ENCODE measurements at places on chromosomes 2 and 18.

DNA sequence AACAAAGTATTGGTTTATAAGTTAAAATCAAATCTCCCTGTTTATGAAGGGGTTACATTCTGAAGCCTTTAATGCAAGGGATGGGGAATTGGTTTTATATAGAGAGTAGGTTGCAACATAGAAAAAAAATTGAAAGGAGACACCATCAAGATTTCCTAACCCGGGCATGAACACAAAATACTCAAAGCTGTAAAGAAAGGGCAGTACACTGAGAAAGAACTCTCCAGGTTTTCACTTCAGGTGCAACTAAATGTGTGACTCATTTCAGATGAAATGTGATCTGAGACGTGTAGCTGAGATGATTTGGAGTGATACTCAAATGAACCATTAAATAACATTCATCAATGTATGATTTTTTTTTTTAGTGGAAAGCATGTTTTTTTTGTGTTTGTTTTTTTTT is 43.6 kb downstream of the SANBR start:
- DNase-seq = no peak

DNA sequence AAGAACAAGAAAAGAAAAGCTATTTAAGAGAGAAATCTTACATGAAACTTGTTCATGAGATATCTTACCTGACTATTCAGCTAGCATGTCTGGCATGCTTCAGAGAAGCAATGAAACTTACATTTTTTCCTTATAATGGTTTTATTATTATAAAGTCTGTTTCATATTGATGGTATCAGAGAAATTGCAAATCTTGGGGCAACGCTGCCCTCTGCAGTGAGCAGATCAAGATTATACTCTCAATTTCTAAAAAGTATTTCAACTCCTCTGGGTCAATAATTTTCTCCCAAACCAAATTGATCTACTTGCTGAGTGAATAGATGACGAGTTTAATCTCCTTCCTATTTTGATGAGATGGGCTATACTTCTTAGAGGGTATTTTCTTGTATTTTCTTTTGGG is 235.6 kb downstream of the NUP35 start:
- DNase-seq = no peak

GRCh38 chr18:4353853-4354418 is 101.2 kb downstream of the DLGAP1 start:
- no peak for DNase-seq

GRCh38 chr2:72367530-72368225 is 220.0 kb upstream of the CYP26B1 start:
- DNase-seq = no peak

GRCh38 chr18:59005262-59005661 is 134.4 kb upstream of the SEC11C start:
- DNase-seq = no peak

DNA sequence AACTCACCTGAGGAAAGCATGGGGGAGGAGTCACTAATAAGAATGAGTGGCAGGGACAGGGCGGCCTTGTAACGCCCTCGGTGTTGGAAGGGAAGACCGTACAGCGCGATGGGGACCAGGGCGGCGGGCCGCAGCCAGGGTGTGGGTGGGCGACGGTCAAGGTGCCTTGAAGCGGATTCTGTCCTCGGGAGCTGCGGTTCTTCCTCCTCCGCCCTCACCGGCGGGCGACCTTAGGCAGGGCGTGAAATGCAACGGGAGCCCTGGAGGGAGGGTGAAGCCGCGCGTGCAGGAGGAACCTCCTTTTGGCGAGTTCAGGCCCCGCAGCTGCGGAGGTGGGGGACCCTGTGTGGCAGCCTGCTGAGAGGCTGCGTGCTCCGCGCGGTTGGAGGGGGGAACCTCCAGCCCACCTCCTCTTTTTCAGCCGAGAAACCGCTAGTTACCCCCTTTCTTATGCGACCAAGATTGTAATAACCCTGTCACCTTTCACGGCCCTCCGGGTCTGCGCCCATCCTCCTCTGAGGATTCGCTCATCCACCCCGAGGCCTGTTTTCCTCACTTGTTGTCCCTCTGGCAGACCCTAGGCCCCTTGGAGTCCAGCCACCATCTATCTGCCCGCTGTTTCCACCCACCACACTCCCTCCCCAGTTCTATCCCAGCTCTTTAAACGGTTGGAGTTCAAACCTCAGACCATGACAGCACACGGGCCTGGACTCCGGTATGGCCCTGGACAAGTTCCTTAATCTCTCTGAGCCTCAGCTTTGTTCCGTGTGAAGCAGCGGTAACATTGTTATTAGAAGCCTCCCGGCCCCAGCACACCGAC is 823 bp upstream of the RNU2-63P start:
- DNase-seq = peak; percentile 10

- no peak for DNase-seq
Measured at GRCh38 chr2:169662744-169663143, 31.5 kb downstream of the CFAP210 start.

DNA sequence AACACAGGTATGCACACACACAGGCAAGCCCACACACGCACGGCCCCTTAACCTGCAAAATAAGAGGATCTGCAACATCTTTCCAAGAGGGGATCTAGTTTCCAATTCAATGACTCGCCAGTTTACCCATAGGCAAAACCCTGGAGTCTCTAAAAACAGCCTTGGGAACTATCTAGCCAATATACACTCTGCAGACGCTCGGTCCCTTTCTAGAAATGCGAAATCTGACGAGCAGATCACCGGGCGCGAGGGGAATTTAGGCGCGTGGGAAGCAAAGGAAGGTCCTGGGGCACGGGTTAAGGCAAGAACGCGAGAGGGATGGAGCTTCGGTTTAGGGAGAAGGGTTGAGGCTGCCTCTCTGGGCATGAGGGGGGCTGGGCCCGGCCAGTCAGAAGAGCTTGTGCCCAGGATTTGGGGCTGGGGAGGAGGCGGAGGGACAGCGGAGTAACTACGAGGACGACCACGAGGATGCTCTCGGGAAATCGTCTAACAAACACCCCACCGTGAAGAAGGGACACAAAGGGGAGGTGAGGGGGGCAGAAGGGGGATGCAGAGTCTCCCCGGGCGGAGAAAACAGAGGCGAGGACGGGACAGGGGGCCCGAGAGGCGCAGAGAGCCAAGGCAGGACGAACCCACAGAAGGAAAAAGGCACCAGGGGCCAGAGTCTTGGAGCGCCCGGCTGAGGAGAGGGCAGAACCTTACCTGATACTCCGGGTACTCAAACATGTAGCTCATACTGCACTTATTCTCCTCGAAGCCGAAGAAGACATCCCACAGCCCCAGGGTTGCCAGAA is 542 bp downstream of the PGAP1 start:
- no peak for DNase-seq

GRCh38 chr2:230160112-230160660 is 59.6 kb downstream of the SP110 start:
- no peak for DNase-seq

DNA sequence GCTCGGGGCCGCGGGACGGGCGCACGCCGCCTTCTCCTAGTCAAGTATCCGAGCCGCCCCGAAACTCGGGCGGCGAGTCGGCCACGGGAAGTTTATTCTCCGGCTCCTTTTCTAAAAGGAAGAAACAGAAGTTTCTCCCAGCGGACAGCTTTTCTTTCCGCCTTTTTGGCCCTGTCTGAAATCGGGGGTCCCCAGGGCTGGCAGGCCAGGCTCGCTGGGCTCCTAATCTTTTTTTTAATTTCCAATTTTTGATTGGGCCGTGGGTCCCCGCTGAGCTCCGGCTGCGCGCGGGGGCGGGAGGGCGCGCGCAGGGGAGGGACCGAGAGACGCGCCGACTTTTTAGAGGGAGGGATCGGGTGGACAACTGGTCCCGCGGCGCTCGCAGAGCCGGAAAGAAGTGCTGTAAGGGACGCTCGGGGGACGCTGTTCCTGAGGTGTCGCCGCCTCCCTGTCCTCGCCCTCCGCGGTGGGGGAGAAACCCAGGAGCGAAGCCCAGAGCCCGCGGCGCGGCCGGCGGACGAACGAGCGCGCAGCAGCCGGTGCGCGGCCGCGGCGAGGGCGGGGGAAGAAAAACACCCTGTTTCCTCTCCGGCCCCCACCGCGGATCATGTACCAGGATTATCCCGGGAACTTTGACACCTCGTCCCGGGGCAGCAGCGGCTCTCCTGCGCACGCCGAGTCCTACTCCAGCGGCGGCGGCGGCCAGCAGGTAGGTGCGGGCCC is 617 bp downstream of the FOSL2 start:
- no peak for DNase-seq

Measured in stimulated activated CD4-positive, alpha-beta T cell treated with anti-CD3 and anti-CD28 coated beads, Interleukin-1b, Interleukin-23, amount 100 ng/mL, for 1 hour (primary cell).